Metanephros (tissue), 2 donors: ENCODE measurements at places on chromosomes 2 and 18. TPM values are rescaled to one million over a fixed set of nuclear protein-coding genes. Genes with fewer than 3 reads are reported as not detected.

The CRYGC gene
- not detected for total RNA-seq

The SCTR gene
- 3.7 TPM for total RNA-seq

The TMEM87B gene
- total RNA-seq = 15.0 TPM

The RAPGEF4 gene
- total RNA-seq = 17.5 TPM

The PRSS56 gene
- total RNA-seq = 0.18 TPM

The PROKR1 gene
- 0.23 TPM for total RNA-seq

The SERPINB11 gene
- not detected for total RNA-seq

The CIAO1 gene
- 184 TPM for total RNA-seq

The DNAJC5G gene
- total RNA-seq = 0.12 TPM

The MEIS1 gene
- total RNA-seq = 201 TPM

The LTBP1 gene
- 75.9 TPM for total RNA-seq

The CCDC148 gene
- 10.0 TPM for total RNA-seq

The ANKRD62 gene
- not detected for total RNA-seq

The ANXA4 gene
- 65.8 TPM for total RNA-seq

The DPP10 gene
- 4.7 TPM for total RNA-seq

The ZNF396 gene
- 3.9 TPM for total RNA-seq

The YIPF4 gene
- total RNA-seq = 23.8 TPM

The OTOF gene
- total RNA-seq = 1.4 TPM

The CLHC1 gene
- total RNA-seq = 18.7 TPM
